Stimulated activated CD8-positive, alpha-beta memory T cell treated with anti-CD3 and anti-CD28 coated beads, Interleukin-2, amount 100 ng/mL, for 48 hours (primary cell): ENCODE measurements at places on chromosomes 7 and 10.

DNA sequence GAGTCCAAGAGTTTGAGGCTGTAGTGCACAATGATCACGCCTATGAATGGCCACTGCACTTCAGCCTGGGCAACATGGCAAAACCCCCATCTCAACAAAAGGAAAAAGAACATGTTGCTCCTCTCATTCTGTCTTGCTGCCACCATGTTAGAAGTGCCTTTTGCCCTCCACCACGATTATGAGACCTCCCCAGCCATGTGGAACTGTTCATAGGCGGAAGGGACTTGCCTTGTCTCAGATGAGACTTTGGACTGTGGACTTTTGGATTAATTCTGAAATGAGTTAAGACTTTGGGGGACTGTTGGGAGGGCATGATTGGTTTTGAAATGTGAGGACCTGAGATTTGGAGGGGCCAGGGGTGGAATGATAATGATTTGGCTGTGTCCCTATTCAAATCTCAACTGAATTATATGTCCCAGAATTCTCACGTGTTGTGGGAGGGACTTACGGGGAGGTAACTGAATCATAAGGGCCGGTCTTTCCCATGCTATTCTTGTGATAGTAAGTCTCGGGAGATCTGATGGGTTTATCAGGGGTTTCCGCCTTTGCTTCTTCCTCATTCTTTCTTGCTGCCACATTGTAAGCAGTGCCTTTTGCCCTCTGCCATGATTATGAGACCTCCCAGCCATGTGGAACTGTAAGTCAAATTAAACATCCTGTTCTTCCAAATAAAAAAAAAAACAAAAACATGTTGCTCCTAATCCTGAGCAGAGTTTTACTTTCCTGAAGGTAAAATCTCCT, 22.3 kb downstream of the DLG5 start:
- no peak for DNase-seq

- DNase-seq = no peak
Measured at GRCh38 chr10:34737772-34738169, 77.3 kb downstream of the PARD3 start.

GRCh38 chr10:50527442-50528043, 96.2 kb downstream of the SGMS1 start:
- DNase-seq = no peak

- no peak for DNase-seq
Measured at GRCh38 chr7:71553306-71553705, 421.4 kb downstream of the GALNT17 start.

- no peak for DNase-seq
Measured at GRCh38 chr10:94217411-94217810, 145.3 kb downstream of the NOC3L start.
